ENCODE measurements at places on chromosomes 1 and 21. TPM values are rescaled to one million over a fixed set of nuclear protein-coding genes. Genes with fewer than 3 reads are reported as not detected.

DNA sequence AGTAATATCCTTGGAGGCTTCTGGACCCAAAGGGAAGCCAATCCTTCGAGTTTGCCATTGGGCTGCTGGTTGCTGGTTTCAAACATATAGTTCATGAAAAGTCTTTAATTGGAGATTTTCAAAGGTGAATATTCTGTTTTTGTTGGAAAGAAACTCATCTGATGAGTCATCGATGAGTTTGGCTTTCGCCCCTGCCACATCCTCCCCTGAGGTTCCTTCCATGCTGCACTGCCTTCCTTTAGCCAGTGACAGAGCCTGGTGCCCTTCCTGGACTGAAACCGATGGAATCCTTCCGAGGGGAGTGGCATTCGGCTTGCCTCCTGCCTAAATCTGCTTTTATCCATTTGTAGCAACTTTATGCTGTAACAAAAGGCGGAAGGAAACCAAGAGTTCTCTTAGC lies 550.0 kb downstream of the KIF26B start:
- no peaks in the 10 kb centered on the region for H3K4me1 ChIP-seq
- DNase-seq, result no peak
- no peaks in the 10 kb centered on the region for H3K27me3 ChIP-seq
- H3K27ac ChIP-seq, result no peak overlapping the region

DNA sequence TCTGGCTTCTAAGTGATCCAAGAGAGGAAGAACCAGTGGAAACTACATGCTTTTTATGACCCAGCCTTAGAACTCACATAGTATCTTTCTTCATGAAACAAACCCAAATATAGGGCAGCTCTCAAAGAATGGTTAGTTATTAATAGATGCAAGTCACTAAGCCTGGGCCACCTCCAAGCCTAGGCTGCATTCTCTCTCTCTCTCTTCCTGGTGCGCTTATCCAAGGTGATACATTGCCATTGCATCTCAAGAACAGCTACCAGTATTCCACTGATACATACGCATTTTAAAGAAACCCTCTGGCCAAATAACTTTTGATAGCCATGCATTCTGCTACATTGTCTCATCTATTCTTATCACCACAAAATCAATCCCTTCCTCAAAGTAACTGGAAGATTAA lies 455.6 kb upstream of the ADGRL2 start:
- no peaks in the 10 kb centered on the region for H3K27me3 ChIP-seq
- no peak for DNase-seq
- no peaks in the 10 kb centered on the region for H3K36me3 ChIP-seq

DNA sequence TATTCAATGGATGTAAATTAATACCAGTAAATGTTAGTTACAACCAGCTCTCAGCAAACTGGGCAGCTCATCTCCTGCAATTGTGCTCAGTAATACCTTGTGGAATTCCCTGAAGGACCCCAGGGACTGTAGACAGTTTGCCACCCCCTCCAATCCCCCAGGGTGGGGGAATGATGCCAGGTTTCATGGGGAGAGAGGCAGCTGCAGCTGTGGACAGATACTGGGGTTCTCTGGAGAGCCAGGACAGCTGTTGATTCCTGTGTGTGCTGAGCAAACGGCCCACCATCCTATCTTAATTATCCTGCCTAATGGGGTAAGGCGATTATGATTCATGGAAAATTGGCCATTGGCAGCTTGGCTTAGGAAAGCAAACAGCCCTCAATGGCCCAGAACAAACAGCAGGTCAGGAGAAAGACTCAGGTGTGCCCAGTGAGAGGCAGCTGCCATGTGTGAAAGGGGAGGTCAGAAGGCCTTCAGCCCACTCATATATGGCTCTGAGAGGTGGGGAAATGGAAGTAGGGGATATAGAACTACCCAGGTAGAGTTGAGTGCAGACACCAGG lies 148.9 kb upstream of the CTTNBP2NL start:
- H3K4me1 ChIP-seq, result peaks cover 24% of the 10 kb centered on the region
- DNase-seq, result peak; percentile 33
- H3K4me3 ChIP-seq, result no peak overlapping the region
- H3K36me3 ChIP-seq, result no peaks in the 10 kb centered on the region

DNA sequence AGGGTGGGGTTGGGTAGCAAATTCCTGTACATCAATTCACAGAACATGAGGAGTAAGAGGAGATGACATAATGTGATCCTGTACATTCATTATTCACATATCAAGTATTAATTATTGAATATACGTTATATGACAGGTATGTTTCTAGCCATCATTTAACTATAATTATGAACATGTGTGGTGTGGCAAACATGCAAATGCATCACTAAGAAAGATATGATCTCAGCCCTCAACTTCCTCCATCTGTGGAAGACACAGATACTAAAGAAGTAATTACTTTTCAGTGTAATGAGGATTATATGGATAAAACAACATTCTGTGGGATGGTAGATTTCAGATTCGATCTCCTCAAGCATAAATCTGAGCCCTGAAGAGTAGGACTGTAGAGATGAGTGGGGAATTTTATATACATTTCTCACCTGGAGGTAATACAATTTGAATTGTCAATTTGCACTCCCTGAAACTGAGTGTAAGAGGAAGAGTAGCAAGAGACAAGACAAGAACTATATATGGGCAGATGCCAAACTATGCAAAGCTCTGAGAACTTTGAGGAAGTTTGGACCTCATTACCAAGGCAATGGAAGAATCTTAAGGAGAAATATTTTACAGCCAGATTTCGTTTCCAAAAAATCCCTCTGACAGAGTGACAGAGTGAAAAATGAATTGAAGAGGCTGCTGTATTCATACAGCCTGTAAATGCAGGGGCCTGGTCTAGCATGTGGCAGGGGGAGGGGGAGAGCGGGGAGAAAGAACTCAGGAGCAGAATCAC lies 275.5 kb downstream of the TPR start:
- H3K27ac ChIP-seq, result no peak overlapping the region
- H3K36me3 ChIP-seq, result no peaks in the 10 kb centered on the region
- no peak overlapping the region for H3K4me3 ChIP-seq
- peak; percentile 30 for DNase-seq

DNA sequence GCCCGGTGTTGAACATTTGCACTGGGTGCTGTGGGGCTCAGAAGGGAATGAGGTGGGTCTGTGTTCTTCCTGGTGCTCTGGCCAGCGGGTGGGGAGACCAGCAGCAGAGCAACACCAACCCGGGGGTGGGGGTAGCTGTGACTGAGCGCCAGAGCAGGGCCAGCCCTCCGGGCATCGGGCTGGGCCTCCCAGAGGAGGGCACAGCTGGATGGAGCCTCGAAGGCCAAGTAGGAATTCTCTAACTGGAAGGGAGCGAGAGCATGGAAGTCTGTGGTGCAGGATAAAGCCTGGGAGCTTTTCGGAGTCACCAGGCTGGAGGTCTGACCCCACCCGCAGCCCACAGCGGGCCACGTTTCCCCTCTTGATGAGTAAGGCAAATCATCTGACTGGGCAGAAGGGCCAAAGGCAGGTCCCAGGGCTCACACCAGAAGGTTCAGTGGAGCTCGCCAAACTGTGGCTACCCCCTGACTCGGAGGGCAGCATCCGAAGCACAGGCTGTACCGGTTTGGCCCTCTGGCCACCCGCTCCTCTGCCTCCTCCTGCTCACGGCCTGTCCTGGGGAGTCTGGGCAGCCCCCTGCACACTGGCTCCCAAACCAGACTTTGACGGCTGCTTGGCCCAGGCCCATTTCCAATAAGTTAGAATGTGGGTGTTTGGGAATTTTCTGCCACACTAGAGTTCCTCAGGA lies 18.8 kb downstream of the SLC1A7 start:
- DNase-seq, result peak; percentile 45
- H3K27ac ChIP-seq, result peak overlapping the region; percentile 69
- H3K4me1 ChIP-seq, result peaks cover 56% of the 10 kb centered on the region
- H3K27me3 ChIP-seq, result no peaks in the 10 kb centered on the region
- H3K4me3 ChIP-seq, result no peak overlapping the region
- H3K36me3 ChIP-seq, result no peaks in the 10 kb centered on the region

- H3K27me3 ChIP-seq, result peaks cover 2% of the 10 kb centered on the region
- DNase-seq, result no peak
- H3K36me3 ChIP-seq, result no peaks in the 10 kb centered on the region
- no peak overlapping the region for H3K27ac ChIP-seq
- H3K4me3 ChIP-seq, result no peak overlapping the region
Measured at GRCh38 chr1:2061065-2061778, 11.0 kb downstream of the PRKCZ start.

- peaks cover 2% of the 10 kb centered on the region for H3K4me1 ChIP-seq
- no peak for DNase-seq
- no peaks in the 10 kb centered on the region for H3K36me3 ChIP-seq
- H3K27ac ChIP-seq, result no peak overlapping the region
- no peaks in the 10 kb centered on the region for H3K27me3 ChIP-seq
- no peak overlapping the region for H3K4me3 ChIP-seq
Measured at GRCh38 chr21:28426545-28426944, 566.1 kb downstream of the LTN1 start.

GRCh38 chr1:105636052-105636451 lies 1420.4 kb upstream of the PRMT6 start:
- no peak overlapping the region for H3K4me3 ChIP-seq
- no peaks in the 10 kb centered on the region for H3K27me3 ChIP-seq
- no peak for DNase-seq
- no peaks in the 10 kb centered on the region for H3K36me3 ChIP-seq
- no peaks in the 10 kb centered on the region for H3K4me1 ChIP-seq
- H3K27ac ChIP-seq, result no peak overlapping the region

Gene HCN3
- total RNA-seq, result 1.6 TPM

Gene ARHGEF16
- total RNA-seq, result 0.40 TPM

Gene CD34
- total RNA-seq, result 62.2 TPM

Gene GOLT1A
- 0.09 TPM for total RNA-seq

Gene EPHA10
- 0.04 TPM for total RNA-seq

Data from muscle of leg (tissue), 16 donors.